ENCODE measurements at places on chromosomes 2 and 18. TPM values are rescaled to one million over a fixed set of nuclear protein-coding genes. Genes with fewer than 3 reads are reported as not detected.

The PHLPP1 gene
- 5.1 TPM for total RNA-seq

The LOXHD1 gene
- total RNA-seq: not detected

The TMEM18 gene
- total RNA-seq: 46.1 TPM

The LBH gene
- total RNA-seq: 7.1 TPM

The GULP1 gene
- total RNA-seq: not detected

DNA sequence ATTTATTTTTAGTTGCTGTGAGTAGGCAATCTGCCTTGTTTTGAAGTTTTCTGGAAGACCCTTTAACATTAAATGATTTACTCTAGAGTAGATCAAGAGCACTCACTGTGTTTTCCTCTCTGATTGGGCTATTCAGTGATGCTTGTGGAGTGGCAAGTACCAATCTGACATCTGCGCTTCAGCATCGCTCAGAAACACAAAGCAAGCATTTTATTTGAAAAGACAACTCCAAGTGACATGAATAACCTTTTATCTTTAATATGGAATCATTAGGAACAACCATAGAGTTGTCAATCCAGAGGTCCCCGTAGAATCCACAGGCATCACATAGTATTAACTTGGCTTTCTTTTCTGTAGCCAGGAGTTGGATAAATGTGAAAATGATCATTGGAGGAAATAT, 114.7 kb downstream of the CPS1 start:
- DNase-seq: no peak

- DNase-seq: no peak
These were observed 14.0 kb downstream of the OTX1 start for GRCh38 chr2:63064661-63065060.

GRCh38 chr2:216603010-216603883, 30.0 kb upstream of the IGFBP2 start:
- no peak for DNase-seq

GRCh38 chr2:167388497-167388896, 500.2 kb downstream of the XIRP2 start:
- no peak for DNase-seq

DNA sequence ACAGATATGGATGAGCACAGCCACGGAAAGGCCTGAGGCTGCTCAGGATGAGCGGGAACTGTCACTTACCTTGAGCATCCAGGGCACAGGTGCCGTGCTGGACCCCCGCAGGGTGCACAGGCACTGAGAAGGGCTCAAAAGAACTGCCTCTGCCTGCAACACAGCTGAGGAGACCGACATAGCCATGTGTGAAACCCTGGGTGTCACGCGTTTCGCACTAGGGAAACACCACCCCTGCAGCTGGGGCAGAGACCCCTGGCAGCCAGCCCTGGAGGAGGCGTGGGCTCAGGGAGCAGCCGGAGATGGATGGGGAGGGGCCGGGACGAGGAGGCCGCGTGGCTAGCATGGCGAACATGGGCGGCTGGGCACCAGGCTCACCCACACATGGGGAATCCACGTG, 228.9 kb downstream of the EIPR1 start:
- no peak for DNase-seq

- DNase-seq: no peak
These were observed 10.2 kb upstream of the ADGRF3 start for GRCh38 chr2:26356771-26357170.
